ENCODE measurements at places on chromosomes 7 and 10.

GRCh38 chr7:95018021-95018420 lies 110.6 kb downstream of the PPP1R9A start:
- no peak for DNase-seq

GRCh38 chr10:62162261-62162981 lies 106.2 kb downstream of the RTKN2 start:
- no peak for DNase-seq

GRCh38 chr10:14687340-14687739 lies 87.4 kb downstream of the FAM107B start:
- DNase-seq: no peak

GRCh38 chr7:83020161-83020560 lies 142.5 kb downstream of the PCLO start:
- DNase-seq: no peak

DNA sequence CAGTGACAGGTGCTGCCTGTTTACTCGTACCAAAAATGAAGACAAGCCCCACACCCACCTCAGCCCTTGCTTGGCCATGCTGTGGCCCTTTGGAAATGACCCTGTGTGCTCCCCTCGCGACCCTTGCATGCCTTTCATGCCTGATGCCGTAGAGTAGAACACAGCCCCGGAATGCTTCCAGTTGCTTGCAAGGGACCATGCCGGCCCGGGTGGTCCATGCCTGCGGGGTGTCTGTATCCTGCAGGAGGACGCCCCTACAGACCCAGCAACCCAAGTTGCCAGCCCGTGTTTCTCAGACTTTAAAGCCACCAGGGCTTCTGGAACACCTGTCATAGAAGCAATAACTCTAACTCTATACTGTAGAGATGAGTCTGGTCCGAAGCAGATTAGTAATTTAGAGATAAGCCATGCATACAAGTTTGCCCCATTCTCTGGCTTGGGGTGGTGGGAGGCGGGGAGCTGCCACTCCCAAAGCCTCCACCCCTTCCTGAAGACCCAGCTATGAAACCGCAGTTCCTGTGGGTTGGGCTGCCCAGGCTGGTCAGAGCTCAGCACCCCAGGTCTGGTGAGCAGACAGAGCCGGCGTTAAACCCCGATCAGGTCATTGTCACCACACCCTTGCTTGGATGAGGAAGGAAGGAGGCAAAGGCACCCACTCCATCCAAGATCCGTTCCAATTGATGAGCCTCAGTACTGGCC lies 143.5 kb downstream of the ADCY1 start:
- no peak for DNase-seq

- DNase-seq: no peak
These were observed 180.7 kb downstream of the EVX1 start for GRCh38 chr7:27423290-27423689.

DNA sequence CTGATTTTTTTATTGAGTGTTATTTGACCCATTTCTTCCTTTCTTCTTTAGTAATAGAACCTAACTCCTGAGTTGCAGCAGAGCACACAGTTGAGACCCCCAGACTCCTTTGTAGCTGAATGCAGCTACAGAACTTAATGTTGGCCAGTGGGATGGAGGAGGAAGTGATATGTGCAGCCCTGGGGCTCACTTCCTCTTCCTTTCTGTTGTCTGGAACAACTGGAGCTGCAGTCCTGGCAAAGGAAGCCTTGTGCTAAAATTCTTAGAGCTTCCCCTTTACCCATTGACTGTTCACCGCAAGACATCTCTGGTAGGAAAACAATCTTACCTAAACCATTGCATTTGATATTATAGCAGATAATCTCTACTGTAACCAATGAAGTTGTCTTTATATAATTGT lies 86.6 kb downstream of the ITGB8 start:
- DNase-seq: no peak

- DNase-seq: no peak
These were observed 124.2 kb upstream of the PDLIM1 start for GRCh38 chr10:95414844-95415485.

DNA sequence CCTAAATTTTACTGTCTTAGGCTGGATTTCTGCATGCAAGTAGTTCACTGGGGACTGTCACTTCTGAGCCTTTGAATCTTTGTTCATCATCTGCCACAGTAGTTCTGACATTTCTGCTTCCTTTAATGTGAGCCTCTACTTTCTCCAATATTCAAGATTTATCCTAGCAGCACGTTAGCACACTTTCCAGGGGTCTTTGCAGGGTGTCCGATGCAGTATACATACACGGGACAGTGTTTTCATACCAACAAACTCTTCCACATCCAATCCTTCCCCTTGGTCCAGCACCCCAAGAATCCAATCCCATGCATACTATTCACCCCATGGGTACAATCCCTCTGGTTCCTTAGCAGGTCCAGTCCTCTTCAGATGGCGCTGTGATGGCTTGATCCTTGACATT lies 22.7 kb upstream of the NPTX2 start:
- DNase-seq: no peak

- no peak for DNase-seq
These were observed at the start of gene POM121L12 for GRCh38 chr7:53035499-53036412. POM121L12 (plus strand) TSS chr7:53035633; CDS start chr7:53035672, 39 bp downstream.

GRCh38 chr10:43048301-43049051 lies 28.4 kb upstream of the RET start:
- DNase-seq: no peak

DNA sequence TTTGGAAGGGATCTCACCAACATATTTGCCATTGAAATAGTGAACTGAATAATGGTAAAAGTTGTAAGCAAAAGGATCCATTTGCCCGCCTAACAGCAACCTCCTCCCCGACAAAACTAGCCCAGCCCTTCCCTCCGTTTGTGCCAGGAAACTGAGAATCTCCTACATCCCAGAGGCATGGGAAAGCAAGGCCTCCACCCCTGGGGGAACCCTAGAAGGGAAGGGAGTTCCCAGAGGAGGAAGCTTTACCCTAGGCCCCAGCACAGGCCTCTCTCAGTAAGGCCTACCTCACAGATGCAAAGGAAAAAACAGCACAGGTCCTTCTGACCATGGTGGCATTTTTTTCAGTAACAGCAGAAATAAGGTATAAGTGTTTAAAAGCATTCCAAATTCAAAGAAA lies 229.7 kb downstream of the ELMO1 start:
- no peak for DNase-seq

- no peak for DNase-seq
These were observed 30.3 kb upstream of the TRIM24 start for GRCh38 chr7:138429577-138430250.

DNA sequence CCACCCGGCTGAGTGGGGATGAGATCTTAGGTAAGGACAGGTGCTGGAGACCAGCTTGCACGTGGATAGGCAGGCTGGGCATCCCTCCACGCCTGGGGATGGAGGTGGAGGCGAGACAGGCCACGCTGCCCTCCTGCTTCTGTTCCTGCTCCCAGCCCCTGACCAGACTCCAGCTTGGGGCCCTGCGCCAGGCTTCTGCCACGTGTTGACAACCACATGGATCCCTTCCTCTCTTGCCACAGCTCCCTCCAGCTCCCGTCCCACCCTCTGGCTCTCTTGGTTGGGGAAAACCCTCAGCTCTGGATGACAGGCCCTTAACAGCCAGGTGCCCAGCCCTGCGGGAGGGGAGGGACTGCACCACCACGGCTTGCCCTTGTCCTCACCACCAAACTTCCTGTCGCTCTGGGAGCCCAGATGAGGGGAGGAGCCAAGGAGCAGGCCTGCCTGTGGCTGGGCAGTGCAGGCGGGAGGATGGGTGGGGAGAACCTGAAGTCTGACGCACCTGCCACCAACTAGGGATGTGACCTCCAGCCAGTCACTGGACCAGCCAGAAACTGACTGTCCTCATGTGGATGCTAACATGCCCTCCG lies 36.0 kb downstream of the KCNH2 start:
- DNase-seq: no peak

GRCh38 chr7:35253460-35253709 lies 515 bp downstream of the TBX20 start:
- no peak for DNase-seq

GRCh38 chr7:140059273-140060242 lies 3.2 kb downstream of the PARP12 start:
- DNase-seq: no peak

- no peak for DNase-seq
These were observed 92.2 kb downstream of the GATA3 start for GRCh38 chr10:8146650-8147049.

DNA sequence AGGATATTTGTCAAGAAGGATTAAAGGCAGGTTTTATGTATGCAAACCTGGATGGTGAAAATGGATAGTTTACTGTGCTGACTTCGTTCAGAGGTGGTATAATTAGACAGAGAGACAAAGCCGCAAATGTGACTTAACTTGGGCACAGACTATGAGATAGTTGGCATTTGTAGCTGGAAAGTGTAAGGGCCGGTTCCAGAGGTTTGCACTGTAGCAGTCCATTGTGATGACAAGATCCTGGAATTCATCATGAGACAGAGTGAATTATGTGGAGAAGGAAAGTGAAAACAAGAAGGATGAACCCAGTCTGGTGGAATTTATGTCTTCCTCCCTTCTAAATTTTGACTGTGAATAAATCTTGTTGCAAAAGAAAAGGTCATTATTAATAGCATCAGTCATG lies 139.0 kb downstream of the CNTNAP2 start:
- DNase-seq: no peak

- no peak for DNase-seq
These were observed 359.3 kb downstream of the HGF start for GRCh38 chr7:81410471-81411117.

DNA sequence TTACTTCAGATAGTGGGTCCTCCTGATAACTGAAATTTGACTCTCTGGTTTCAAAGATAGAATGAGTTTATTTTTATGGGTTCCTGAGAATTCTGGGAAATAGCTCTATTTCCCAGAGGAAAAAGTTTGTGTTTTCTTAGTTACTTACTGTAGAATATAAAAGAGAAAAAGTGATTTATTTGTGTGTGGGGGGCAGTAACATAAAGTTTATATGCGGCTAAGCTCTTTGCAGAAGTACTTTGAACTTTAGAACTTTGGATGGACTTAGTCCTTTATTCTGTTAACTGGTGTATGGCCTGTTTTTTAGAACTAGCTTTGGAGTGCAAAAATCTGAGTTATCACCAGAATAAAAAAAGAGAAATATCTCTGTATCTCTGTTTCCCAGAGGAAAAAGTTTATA lies 157.1 kb downstream of the BBS9 start:
- no peak for DNase-seq

DNA sequence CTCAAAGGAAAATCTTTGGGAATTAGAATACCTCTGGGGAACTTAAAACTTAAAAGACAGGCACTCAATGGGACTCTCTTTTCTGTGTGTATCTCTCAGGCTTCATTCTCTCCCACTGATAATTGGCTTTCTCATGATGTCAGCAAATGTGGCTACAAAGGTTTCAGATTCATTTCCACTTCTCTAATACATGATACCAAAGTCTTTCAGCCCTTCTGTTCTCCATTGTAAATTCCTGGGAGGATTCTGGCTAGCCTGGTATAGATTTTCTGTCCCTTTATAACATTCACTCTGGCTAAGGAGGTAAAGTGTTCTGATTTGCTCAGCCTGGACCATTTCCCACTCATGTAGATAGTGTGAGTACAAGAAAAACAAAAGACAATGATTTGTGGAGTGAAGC lies 606.2 kb downstream of the PCDH15 start:
- DNase-seq: no peak

GRCh38 chr7:151245360-151246101 lies 3.0 kb downstream of the SMARCD3 start:
- DNase-seq: no peak

DNA sequence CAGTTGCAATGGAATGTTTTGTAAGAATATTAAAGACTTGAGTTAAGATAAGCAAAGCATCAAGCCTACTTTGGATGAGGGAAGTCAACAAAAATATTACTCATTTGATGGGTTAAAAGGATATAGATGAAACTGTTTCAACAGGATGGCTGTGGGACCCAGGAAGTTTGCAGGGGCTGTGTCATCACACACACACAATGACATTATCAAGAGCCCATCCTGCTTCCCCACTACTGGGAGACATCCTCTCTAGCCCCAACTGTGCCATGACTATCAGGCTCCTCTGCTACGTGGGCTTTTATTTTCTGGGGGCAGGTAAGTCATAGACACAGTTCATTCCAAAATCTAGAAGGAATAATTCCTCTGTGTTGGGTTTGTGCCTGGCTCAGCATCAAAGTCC lies 78.8 kb upstream of the PRSS1 start:
- no peak for DNase-seq

- DNase-seq: no peak
These were observed 47.9 kb upstream of the SEMA3D start for GRCh38 chr7:85234730-85235129.

- no peak for DNase-seq
These were observed 109.6 kb upstream of the FAM3C start for GRCh38 chr7:121505540-121506182.

DNA sequence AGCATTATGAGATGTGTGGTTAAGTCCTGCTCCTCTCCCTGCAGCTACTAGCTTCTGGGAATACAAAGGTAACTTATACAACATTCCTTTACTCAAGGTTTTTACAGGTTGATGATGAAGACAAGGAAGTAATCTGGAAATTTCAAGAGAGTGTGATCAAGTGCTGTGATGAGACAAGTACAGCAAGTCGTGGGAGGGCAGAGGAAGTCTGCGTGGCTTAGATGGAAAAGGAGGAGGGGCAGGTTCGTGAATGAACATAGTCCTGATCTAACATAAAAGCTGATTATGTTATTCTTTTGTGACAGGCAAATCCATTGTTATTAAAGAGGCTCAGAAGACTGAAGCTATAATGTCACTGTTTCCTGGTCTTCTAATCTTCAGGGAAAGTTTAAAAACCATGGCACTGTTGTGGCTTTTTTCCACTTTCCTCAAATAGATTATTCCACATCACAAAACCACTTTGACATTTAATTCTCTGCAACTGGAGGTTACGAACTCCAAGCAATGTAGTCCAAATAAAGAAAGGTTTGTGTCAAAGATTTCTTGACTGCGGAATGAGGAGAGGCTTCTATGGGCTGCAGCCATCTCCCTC lies 84.1 kb downstream of the CPXM2 start:
- no peak for DNase-seq

DNA sequence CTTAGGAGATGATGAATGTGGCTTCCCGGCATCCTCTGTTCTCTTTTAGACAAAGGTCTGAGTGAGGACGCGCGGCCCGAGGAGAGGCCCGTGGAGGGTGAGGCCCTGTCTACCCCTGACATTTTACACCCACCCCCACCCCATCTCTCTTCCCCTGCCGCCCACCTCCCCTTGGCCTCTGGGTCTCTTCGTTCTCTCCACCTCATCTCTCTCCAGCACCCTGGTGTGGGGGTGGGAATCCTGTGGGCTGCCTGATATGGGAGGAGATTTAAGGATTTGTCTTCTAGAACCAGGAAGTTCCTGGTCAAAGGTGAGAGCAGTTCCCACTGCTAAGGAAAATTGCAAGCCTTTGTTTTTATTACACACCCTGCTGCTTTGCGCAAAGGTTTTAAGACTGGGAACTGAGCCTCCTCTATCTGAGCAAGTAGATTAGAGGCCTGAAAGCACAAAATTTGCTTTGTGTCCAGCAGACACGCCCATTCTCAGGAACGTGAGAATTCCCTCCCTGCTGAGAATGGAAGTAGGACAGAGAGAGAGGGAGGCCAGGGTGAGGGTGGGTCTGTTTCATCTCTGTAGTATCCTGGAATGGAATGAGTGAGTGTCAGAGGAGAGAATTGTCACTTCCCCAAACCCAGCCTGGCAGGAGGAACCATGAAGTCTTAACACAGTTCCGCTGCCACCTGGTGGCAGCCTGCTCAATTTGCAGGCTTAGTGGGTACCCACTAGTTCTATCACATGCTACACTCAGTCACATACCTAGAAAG lies 91.2 kb downstream of the GTF2IRD1 start:
- peak; percentile 29 for DNase-seq
